A172 (cell line): ENCODE measurements at places on chromosomes 11 and 22.

GRCh38 chr11:47329987-47330931 lies 22.2 kb downstream of the MYBPC3 start:
- no peak for DNase-seq

DNA sequence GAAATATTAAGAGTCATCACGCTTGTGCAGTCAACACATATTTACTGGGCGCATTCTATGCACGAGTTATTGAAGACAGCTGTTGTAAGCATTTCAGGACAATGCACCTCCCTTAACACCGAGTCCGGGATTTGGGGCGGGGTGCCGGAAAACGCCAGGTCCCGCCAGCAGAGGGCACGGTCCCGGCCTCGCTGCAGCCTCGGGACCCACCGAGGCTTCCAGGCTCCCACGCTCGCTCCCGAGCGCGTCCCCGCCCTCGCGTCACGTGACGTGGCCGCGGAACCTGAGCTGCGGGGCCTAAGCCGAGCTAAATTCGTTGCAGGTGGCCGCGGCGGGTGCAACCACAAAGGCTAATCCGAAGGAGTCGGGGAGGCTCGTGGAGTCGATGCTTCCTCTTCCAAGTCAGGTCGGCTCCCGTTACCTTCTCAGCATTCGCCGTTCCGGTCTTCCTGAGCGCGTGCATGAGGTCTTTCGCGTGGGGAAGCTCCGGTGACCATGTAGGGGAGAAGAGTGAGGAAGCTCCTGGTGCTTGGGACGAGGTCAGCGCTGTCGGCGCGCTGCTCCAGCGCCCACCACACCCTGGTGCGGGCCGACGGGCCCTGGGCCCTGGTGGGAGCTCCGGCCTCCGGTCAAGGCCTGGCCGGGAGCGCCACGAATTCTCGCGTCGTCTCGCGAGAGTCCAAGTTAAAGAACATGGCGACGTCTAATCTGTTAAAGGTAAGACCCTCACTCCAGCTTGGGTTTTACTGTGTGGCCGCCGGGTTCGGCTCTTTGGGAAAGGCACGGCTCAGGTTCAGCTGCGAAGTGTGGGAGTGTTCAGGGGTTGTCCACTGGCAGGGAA lies at the start of gene CUL5:
TSS of gene CUL5 (plus strand) at position 243 of the 841 bp plus-strand sequence. CDS start at position 694, 451 bp downstream.
- DNase-seq: peak; percentile 55

- no peak for DNase-seq
These were observed 1.1 kb upstream of the PPFIBP2 start for GRCh38 chr11:7512525-7513233.

DNA sequence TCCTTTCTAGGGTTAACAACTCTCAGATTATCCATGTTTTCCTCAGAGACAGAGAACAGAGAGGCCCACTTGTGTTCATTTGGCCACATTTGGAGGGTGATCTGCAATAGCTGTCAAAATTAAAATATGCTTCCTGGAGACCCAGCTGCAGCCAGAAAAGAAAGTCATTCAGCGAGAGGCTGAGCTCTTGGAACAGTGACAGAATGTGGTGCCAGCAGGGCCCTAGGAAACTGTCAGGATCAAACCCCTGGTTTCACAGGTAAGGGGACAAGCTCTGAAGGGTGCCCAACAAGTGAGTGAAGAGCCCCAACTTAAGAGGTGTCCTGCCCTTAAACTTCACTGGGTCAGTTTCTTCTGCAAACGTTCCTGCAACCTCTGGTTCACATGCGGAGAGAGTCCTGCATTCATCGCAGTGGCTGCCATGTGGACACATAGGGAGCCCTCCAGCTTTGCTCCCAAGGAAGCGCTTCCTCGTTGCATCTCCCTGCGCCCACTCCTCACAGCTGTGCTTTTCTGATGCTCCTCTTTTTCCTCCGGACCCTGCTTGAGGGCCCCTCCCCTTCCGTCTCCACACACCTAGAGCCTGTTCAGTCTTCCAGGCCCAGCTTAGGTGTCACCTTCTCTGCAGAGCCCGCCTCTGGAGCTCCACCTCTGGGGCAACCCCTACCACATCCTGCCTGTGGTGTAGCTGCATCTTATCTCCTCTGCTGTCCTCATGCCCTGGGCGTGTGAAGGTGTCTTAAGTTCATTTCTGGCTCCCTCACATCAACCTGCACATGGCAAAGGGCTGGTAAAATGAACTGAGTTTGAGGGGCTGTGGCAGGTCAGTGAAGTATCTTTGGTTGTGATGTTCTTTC lies 3.9 kb downstream of the UCP3 start:
- DNase-seq: no peak

DNA sequence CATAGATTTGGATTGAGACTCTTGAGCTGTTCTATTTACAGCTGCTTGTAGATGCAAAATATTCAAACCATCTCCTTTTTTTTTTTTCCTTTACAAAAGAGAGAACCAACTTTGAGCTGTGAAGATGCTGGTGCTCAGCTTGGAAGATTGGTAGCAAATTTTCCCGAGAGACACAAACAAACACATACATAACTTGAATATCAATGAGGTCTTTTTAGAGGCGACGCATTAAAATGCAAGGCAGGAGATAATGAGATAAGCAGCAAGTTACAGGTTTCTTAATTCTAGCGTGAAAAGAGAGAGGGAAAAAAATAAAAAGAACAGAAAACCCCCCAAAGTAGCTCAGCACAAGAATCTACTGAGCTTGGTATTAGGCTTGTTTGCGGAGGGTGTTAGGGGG lies 247.0 kb upstream of the SORL1-AS1 start:
- no peak for DNase-seq

DNA sequence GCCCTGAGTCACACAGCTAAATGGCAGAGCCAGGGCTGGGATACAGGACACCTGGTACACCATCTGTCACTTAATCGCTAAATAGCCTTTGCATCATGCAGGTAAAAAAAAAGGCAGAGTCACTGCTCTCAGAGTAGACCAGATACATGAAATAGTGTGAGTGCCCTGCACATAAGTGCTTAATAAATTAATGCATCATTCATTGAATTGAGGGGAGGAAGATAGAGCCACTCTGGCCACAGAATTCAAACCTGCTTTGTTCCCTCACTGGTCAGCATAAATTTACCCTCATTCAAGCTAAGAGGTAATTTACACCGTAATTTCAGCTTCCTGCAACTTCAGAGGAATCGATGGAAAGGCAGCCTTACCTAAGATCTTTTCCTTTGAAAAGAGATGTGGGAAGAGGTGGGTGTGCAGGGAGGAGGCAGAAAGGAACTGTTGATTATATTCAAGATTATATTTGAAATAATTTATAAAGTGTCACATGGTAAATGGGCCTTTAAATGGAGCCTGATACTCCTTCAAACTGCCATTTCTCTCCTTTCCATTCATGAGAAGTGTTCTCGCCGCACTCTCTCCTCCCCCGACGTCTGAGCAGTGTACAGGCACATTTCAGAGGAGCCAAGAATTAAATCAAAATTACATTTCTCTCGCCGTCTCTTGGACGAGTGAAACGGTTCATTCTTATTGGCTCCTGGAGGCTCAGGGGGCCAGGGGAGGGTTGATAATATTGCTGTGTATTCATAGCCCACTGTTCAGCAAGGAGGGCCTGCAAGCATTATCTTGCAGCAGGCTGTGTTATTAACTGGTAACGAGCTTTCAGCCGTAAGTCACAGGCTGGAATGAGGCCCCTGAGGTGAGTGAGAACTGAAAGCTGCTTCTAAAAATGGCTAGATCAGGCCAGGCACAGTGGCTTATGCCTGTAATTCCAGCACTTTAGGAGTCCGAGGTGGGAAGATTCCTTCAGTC lies 52.2 kb upstream of the HMGXB4 start:
- no peak for DNase-seq

- no peak for DNase-seq
These were observed 70.5 kb downstream of the LUZP2 start for GRCh38 chr11:24567380-24567779.

- no peak for DNase-seq
These were observed 223.2 kb downstream of the BLID start for GRCh38 chr11:121892863-121893262.

DNA sequence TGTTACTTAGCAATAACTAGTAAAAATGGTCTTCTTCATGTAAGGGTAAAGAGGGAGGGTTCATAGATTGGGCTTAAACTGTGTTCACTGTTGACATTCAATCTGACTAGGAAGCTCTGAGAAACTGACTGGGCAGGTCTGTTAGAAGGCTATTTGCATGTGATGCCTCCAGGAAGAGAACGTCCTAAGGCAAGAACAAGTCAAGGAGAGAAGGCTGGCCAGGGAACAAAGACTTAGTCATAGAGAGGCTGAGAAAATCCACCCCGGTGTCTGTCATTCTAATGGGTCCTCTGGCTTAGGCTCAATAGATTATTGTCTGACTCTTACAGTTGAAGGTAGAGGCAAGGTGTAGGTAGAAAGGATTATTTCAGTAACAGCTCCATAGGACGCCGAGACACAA lies 50.3 kb upstream of the CD44 start:
- DNase-seq: peak; percentile 26

GRCh38 chr22:27152033-27152432 lies 494.6 kb downstream of the MIAT start:
- no peak for DNase-seq

DNA sequence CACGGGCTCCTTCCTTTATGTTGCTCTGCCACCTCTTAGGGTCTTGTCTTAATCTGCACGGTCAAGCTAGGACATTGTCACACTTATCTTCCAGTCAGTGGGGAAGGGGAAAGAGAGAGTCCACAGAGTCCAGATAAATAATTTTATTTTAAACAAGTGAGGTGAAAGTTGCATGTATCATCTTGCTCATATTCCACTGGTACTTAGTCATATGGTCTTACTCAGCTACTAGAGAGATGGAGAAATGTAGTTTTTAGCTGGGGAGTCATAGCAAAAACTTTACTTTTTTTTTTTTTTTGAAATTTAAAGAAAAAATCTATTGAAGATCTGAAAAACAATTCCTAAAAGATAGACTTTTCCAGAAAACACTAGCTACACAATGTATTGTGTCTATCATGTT lies 29.0 kb downstream of the PDE3B start:
- DNase-seq: no peak

DNA sequence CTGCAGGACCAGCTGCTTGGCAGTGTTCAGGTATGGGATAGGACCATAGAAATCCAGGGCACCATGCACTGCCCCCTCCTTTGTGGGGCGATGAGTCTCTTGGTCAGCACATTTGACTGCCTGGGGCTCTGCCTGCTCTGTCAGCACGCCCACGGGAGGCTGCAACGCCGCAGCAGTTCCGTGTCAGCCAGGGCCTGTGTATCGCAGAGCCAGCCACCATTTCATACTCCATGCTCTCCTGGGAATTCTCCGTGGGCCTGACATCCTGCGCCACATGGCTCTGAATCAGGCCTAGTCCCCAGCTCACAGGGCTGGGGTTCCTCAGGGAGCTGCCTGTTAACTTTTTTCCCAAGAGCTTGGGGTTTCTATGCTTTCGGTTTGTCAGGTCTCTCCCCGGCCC lies 16.9 kb upstream of the RELT start:
- no peak for DNase-seq

GRCh38 chr22:17855572-17856290 lies 81.5 kb upstream of the BID start:
- no peak for DNase-seq

DNA sequence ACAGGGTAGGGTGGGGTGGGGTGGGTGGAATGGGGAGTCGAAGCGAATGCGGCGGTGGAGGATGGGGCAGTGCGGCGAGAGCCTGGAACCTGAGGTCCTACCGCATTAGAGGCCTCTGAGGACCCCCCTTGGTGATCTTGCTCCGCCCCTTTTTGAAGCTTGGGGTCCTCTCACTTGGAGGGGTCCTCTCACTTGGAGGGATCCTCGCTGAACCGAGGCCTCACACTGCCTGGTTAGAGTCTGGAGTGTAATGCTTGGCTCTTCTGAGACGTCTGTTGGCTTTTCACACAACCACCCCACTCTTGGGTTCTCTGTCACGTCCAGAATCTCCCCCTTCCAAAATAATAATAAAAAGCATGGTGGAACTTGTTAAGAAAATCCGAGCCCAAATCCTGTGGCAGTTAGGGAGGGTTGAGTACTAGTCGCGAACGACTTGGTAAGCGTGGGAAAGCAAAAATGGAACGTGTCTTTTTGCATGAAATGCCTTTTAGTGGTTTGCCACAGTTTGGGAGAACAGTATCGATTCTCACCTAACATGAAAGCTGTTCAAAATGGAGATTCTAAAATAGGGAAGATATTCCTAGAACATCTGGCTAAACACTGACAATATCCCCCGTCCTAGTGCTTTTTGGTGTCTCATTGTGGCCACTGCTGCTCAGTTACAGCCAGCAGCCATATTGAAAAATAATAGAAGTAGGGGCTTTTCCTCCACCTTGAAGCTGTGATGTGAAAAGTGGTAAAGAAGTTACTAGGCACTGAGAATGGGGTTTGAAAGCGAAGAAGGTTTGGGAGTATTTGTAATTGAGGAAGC lies 822 bp downstream of the RBX1 start:
- no peak for DNase-seq

DNA sequence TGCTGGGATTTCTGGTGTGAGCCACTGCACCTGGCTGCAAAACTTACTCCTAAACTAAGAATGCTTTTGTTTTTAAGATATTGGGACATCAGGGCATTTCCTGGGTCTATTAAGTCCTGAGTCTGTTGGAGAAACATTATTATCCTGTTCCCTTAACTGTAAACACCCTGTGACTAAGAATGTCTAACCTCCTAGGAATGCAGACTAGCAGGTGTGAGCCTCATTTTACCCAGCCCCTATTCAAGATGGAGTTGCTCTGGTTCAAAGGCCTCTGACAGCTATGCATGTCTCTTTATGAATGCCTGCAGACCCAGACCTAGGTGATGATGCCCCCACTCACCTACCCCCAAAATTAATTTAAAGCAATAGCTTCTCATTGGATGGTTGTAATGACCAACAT lies 46.2 kb downstream of the DEPDC5 start:
- DNase-seq: peak; percentile 49

- peak; percentile 60 for DNase-seq
These were observed 61.5 kb upstream of the EED start for GRCh38 chr11:86182976-86183584.

- no peak for DNase-seq
These were observed 127.4 kb downstream of the SPON1 start for GRCh38 chr11:14089690-14090462.

DNA sequence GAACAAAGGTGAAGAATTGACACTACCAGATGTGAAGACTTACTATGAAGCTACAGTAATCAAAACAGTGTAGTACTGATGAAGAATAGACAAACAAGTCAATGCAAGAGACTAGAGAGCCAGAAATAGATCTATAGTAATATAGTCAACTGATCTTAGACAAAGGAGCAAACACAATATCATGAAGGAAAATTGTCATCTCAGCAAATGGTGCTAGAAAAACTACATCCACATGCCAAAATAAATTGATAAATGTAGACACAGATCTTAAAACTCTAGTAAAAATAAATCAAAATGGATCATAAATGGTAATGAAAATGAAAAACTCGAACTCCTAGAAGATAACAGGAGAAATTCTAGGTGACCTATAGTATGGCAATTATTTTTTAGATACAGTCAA lies 609.5 kb downstream of the NELL1 start:
- DNase-seq: no peak

GRCh38 chr22:37258005-37258752 lies 14.1 kb upstream of the RAC2 start:
- no peak for DNase-seq

DNA sequence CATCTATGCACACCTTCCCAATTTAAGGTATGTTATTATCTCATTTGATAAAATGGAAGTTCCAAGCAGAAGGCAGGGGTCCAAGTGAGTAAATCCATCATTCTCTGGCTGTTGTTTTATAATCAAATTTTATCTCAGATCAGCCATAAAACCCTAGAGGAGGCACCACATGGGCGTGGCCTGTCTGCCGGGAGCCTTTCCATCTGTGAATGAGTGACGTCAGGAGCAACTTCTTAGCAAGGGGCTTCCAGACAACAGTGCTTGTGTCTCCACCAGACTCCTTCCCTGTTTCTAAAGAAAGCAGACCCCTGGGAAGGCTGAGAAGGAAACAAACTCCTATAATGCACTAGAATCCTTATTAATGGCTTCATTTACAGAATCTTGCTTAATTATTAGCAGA lies 13.5 kb downstream of the SEZ6L start:
- DNase-seq: no peak
